ENCODE measurements at places on chromosomes 1 and 21.

DNA sequence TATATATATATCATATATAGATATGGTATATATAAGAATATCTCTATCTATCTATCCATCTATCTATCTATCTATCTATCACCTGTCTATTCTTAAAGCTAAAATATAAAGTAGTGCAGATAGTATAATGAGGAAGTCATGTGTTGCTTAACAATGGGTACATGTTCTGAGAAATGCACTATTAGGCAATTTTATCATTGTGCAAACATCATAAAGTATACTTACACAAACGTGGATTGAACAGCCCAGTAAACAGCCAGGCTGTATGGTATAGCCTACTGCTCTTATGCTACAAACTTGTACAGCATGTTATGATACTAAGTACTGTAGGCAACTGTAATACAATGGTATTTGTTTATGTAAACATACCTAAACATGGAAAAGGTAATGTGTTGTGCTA, 621.0 kb upstream of the NCAM2 start:
- no peak for DNase-seq

DNA sequence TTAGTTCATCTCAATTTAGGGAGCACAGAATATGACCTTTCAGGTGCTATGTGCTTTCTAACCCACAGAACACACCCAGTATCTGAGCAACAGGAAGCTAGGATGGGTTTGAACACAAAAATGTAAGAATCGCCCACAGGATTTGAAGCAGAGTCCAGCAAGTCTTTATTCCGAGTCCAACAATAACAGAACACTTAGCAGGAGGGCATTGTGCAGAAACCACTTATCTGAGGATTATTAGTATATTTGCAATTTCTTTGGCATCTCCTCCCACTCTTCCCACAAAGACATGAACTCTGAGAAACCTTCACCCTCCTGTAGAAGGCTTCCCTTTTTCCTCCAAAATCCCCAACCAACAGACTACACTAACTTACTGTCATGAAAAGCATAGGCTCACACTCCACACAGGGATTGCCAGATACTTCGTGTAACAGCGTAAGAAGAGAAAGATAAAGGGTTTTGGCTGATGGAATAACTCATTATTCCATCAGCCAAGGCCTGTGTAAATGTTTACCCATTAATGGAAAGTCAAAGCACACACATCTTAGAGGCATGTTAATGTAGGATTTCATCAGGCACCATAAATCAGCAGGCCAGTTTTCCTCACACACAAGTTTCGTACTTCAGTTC, 16.1 kb downstream of the SIPA1L2 start:
- DNase-seq: no peak

DNA sequence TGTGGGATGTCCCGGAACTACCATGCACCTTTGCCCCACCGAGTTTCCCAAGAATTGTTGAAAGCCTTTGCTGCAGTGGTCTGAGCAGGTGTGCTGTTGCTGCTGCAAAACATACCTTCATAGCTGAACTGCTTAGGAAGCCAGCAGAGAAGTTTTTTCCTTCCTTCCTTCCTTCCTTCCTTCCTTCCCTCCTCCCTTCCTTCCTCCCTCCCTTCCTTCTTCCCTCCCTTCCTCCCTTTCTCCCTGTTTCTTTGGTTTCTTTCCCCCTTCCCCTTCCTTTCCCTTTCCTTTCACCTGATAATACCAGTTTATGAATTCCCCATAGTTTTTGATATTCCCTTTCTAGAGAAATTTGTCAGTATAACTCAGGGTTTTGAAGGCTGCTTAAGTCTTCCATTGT, 10.8 kb upstream of the SH3D21 start:
- no peak for DNase-seq

GRCh38 chr1:212884592-212884991, 26.5 kb downstream of the FLVCR1 start:
- DNase-seq: no peak
